ENCODE measurements at places on chromosomes 6 and 20.

DNA sequence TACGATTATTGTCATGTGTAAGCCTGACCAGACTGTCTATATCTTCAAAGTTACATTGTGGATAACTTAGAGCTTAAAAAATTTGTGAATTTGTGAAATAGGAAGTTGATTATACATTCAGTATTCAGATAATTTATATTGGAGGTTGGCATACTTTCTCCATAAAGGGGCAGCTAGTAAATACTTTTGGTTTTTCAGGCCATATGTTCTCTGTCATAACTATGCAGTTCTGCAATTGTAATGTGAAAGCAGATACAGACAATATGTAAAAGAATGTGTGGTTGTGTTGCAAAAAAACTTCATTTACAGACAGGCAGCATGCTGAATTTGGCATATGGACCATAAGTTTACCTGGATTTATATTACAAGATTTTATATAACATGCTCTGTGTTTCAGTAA is 29.3 kb downstream of the HSF2 start:
- DNase-seq: no peak

DNA sequence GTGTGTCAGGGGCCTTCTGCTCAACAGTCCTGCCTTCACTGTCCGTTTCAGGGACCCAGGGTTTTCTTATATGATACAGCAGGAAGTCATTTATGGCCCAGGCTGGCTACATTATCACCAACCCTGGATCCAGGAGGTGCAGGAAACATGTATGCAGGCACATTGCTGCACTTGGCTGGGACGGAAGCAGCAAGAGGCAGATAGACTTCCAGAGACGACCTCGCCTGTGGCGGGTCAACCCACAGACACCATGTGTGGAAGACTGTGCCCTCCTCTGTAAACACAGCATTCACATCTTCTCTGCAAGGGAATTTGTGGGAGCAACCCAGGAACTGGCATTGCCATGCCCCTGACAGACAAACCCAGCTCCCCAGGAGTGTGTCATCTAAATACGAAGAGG is 43.7 kb downstream of the TBC1D7 start:
- DNase-seq: no peak

DNA sequence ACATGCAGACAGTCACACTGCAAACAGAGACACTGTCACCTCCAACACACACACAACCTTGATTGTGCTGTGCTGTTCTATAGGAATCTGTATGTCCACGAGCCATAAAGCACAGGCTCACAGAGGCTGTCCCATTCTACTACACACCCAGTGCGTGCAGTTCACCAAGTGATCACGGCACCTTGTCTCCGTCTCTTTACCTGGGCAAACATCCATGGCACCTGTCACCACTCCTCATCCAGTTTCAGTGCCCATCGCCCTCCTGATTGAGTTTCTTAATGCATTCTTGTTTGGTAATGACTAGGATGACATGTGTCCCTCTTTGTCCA is 65.8 kb upstream of the STMND1 start:
- no peak for DNase-seq

GRCh38 chr6:161271343-161272030 is 2.4 kb downstream of the AGPAT4 start:
- DNase-seq: no peak

DNA sequence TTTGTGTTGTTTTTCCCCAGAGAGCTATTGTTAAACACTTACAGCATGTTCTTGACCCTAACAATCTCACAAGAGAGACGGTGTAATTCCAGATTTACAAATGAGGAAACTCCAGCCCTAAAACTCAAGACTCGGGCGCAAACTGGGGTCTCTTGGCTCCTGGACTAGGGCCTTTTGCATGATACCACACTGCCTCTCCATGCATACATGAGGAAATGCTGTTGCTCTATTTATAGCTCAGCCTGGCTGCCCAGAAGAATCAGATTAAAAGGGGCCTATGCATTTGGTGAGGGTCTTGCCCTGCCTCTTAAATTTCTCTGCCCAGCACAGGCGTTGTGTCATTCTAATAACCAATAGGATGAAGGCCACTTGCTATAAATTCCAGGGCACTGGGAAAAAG is 30.5 kb upstream of the SNRPB2 start:
- DNase-seq: no peak

DNA sequence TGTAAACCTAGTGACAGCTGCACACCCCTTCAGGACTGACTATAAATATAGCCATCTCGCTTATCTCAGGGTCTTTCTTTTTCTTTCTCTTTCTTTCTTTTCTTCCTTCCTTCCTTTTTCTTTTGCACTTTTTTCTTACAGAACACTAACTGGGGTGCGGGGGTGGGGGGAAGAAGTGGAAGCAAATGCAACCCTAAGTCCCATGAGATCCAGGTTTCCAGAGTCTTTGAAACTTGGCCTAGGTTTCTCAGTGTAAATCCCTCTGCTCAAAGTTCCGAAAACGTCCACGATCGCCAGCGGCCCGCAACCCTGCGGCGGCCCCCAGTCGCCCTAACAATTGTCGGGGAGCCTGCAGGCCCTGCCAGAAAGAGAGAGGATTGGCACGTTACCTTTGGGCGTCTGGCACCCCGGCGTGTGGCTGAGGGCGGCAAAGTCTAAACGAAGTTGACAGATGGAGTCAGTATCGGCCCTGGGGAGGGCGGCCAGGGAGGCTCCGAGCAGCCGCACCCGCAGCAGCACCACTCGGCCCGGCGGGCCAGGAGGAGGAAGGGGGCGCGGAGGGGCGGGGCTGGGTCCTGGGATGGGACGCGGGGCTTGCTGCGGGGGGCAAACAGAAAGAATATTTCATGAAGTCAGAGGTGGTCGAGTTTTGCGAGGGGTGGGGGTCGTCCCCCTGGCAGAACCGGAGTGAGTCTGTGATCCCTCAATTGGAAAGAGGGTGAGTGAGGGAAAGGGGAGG is 577 bp upstream of the FOXF2 start:
- DNase-seq: no peak

- DNase-seq: no peak
These were observed 25.7 kb downstream of the ZFAND3 start for GRCh38 chr6:37845026-37845911.

DNA sequence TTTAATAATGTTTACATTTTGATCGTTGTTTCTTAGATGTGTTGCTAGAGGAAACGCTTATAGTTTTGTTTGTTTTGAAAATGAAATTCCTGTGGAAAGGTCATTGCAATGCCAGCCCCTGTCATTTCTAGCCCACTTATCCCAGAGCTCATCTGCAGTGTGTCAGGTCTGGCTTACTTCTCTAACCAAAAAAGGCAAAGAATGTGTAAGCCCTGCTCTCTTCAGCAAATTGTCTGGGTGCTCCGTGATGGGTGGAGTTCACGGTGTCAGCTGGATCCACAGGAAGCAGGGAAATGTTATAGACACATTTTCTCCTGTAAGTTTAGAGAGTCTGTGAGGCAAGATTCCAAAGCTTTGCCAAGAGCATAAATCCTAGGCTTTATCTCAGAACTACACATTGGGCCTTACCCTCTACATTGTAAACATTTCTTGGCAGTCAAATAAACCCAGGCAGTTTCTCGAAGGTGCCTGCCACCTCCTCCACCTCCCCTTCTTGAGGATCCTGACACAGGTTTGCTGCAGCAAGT is 50.9 kb downstream of the RPRD1B start:
- DNase-seq: no peak

DNA sequence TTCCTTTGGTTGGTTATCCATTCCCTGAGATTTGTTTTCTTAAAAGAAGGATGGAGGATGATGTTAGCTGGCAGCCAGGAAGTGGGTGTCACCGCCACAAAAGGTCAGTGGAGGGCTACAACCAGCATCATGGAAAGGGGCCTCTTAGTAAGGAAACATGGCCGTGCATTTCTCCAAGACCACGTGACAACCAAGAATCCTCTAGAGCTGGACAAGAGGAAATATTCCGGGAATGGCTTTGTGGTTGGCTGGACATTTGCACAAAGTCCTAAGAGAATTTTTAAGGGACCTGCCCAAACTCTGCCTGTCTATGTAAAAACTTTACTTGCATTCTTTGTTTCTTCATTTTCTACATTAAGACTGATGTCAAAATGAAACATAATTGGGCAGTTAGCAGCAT is 399.9 kb upstream of the MARCKS start:
- no peak for DNase-seq

DNA sequence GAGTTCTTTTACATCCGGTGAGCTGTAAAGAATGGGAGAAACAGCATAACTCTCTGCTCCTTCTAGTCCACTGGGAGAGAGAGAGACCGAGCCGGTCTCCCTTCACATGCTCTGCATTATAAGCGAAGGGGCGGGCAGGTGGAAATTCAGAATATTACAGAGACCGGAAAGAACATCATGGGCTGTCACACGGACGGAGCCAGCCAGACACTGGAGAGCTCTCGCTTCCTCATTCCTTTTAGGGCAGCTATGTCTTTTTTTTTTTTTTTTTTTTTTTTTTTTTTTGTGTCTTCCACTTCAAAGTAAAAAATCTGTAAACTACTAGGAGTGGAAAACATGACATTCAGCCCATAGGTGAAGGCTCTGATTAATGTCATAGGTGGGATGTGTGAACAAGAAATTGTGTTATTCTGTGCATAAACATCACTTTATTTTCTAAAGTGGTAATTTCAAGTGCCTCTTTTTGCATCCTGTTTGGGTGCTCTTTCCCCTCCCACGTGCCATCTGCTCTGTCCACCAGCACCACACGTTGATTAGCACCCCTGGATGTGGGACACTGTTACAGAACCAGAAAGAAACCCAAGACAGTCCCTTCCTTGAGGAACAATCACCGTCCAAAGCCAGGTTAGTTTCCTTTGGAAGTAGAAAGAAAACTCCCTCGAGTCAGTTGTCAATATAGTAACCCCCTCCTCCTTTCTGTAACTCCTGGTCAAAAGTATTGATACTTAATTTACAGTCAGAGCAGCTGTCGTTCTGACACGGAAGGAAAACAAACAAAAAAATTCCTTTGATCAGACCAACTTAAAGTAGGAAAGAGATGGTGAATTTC is at the start of gene TAGAP:
Gene TAGAP, minus strand, starts transcription at position 93 of the 829 bp plus-strand sequence. CDS start 845 bp downstream, outside the sequence.
- DNase-seq: peak; percentile 90

DNA sequence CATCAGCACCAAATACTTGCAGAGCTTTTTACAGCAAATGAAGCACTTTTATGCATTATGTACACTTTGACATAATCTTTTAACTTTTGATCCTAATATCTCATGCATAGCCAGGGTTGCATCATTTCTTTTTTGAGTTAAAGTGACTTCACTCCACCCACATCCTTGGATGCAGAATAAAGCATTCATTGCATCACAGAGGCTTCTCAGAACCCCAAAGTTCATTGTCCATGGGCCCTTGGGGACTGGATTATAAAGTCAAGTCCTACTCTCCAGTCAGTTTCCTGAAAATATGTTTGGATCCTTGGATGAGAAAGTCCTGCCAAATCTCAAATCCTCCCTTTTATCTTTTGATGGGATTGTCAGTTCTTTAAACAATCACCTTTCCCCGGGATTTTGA is 10.6 kb upstream of the EFHC1 start:
- DNase-seq: no peak

GRCh38 chr6:128600397-128600951 is 80.1 kb upstream of the PTPRK start:
- DNase-seq: no peak

GRCh38 chr6:31214516-31214915 is 44.0 kb upstream of the POU5F1 start:
- no peak for DNase-seq

GRCh38 chr20:59720013-59720412 is 115.7 kb downstream of the PHACTR3 start:
- no peak for DNase-seq

DNA sequence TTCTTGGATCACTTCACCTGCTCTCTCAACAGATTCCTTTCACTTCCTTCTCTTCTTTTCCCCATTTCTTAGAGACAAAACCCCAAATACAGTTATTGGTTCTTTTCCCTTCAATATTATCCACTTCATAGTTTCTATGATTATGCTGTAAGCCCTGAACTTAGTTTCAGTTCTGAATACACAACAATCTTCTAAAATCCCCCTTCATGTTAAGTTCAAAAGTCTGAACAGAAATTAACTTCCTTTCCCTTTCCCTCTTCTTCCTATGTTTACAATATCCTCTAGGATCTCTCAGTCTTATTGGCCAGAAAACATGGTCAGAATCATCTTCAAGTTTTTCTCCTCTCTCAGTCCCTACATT is 57.7 kb downstream of the OGFRL1 start:
- DNase-seq: no peak

- no peak for DNase-seq
These were observed 584.7 kb downstream of the RFPL4B start for GRCh38 chr6:112931832-112932231.
